Cerebellum (tissue), 4 donors: ENCODE measurements at places on chromosomes 3 and 15. TPM values are rescaled to one million over a fixed set of nuclear protein-coding genes. Genes with fewer than 3 reads are reported as not detected.
A peak's percentile ranks its signal among the peaks of the same experiment; 100 is the strongest.

The CCR8 gene
- total RNA-seq: not detected

The TRIM42 gene
- total RNA-seq: not detected

The STAB1 gene
- total RNA-seq: 19.8 TPM

The PLSCR5 gene
- not detected for total RNA-seq

DNA sequence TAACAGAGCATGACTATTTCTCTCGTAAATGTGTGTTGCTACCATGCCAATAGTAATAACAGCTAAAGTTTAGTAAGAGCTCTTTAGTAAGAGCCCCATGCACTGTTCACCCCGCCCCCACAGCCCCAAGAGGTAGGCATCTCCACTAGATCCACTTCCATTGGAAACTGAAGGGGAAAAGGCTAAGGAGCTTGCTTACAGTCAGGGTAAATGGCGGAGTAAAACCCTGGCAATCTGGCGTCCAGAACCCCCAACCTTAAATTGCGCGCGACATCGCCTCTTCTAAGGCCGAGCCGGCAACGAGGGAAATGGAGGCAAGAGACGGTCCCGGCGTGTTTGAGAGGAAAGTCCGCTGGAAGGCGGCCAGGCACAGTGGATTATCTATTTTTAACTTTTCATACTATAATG lies 654 bp upstream of the C3orf38 start:
- DNase-seq: no peak

- DNase-seq: no peak
Observed at GRCh38 chr3:141729240-141729639, 8.9 kb upstream of the RNF7 start.

- DNase-seq: no peak
Observed at GRCh38 chr3:136694321-136694720, 57.9 kb downstream of the STAG1 start.

GRCh38 chr3:29382409-29382808 lies 101.5 kb downstream of the RBMS3 start:
- DNase-seq: no peak

DNA sequence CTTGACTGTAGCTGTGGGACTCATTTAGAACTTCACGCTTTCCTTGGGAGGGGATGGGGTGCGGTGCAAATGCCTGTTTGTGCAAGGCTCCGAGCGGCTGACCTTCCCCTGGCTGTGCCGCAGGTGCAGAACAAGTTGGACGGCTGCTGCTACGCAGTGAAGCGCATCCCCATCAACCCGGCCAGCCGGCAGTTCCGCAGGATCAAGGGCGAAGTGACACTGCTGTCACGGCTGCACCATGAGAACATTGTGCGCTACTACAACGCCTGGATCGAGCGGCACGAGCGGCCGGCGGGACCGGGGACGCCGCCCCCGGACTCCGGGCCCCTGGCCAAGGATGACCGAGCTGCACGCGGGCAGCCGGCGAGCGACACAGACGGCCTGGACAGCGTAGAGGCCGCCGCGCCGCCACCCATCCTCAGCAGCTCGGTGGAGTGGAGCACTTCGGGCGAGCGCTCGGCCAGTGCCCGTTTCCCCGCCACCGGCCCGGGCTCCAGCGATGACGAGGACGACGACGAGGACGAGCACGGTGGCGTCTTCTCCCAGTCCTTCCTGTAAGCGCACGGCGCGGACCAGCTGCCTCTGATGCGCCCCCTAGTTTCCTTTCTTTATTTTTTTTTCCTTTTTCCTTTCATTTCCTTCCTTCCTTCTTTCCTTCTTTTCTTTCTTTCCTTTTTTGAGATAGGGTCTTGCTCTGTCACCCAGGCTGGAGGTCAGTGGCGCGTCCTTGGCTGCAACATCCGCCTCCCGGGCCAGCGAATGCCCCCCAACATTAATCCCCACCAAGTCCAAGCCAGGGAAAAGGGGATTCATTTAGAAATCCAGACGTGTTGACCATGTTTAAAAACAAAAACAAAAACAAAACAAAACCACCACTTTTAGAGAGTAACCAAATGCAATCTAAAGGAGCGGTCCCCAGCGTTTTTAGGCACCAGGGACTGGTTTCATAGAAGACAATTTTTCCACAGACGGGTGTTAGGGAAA lies 42.7 kb downstream of the EIF2AK4 start:
- DNase-seq: peak; percentile 86

- DNase-seq: no peak
Observed at GRCh38 chr15:78148392-78149067, 632 bp upstream of the IDH3A start.

- DNase-seq: no peak
Observed at GRCh38 chr3:191348098-191348497, 17.8 kb upstream of the UTS2B start.

DNA sequence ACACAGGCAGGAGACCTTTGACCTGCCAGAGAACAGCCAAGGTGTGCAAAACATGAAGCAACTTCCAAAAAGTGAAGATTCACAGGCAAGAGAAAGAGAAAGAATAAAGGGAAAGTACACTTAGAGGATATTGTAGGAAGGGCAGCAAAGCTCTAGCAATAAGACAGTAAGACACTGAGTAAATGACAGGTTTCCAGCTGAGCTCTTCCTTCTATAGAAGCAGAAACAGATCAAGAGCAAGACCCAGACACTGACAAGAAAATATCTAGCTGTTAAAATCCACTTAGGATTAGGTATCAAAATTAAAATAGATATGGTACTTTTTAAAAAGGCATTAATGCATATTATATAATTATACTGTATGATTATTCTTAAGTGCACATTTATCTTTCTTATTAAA lies 333.4 kb downstream of the RAP2B start:
- DNase-seq: no peak

- DNase-seq: no peak
Observed at GRCh38 chr15:79522656-79523055, 90.5 kb downstream of the MINAR1 start.

GRCh38 chr15:28043691-28044091 lies 55.4 kb downstream of the OCA2 start:
- DNase-seq: peak; percentile 41

GRCh38 chr15:77033417-77033728 lies 37.5 kb downstream of the TSPAN3 start:
- DNase-seq: no peak

- DNase-seq: no peak
Observed at GRCh38 chr3:113086560-113087461, 96.0 kb downstream of the GTPBP8 start.

- DNase-seq: no peak
Observed at GRCh38 chr3:183819831-183820230, 5.5 kb downstream of the MAP6D1 start.

DNA sequence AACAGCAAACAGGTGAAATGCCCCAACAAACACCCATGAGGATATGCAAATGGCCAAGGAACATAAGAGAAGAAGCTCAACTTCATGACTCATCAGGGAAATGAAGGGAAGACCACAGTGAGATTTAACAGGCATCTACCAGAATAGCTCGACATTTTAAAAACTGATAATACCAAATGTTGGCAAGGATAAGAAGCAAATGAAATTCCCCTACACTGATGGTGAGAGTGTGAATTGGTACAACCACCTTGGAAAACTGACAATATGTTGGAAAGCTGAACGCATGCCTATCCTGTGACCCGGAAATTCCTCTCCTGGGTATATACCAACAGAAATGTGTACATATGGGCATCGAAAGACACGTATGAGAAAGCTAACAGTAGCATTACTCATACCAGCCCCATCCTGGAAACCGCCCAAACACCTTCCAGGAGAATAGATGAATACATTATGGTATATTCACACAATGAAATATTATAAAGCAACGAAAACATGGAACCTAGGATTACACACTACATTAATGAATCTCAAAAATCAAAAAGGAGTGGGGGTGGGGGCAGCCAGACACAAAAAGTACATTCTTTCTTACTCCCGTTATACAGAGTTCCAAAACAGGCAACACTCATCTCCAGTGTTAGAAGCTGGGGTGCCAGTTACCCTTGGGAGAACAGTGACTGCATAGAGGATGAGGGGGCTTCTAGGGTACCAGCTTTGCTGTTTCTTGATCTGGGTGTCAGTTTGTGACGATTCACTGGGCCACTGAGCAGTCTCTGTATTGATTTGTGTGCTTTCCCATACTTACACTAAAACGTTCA lies 16.9 kb downstream of the RFTN1 start:
- DNase-seq: no peak

- no peak for DNase-seq
Observed at GRCh38 chr15:70063980-70064379, 33.7 kb downstream of the TLE3 start.

- no peak for DNase-seq
Observed at GRCh38 chr3:16675805-16676204, 70.6 kb upstream of the DAZL start.

DNA sequence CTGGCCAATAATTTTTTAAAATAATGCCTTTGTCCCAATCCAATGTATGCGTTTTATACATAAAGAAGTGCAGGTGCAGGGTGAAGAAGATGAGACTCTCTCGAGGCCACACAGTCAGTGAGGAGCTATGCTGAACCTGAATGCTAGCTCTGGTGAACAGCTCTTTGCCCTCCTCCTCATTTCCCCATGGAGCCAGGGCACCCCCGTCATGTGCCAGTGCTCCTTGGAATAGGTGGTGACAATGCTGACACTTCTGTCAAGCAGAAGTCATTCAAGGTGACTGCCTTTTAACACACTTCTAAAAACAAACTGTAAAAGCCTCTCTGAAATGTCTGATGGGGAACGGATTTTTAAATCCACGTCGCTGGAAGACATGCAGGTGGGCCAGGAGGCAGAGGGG lies 162.4 kb upstream of the WNT5A start:
- no peak for DNase-seq

GRCh38 chr3:156416846-156417558 lies 137.9 kb downstream of the SSR3 start:
- no peak for DNase-seq

DNA sequence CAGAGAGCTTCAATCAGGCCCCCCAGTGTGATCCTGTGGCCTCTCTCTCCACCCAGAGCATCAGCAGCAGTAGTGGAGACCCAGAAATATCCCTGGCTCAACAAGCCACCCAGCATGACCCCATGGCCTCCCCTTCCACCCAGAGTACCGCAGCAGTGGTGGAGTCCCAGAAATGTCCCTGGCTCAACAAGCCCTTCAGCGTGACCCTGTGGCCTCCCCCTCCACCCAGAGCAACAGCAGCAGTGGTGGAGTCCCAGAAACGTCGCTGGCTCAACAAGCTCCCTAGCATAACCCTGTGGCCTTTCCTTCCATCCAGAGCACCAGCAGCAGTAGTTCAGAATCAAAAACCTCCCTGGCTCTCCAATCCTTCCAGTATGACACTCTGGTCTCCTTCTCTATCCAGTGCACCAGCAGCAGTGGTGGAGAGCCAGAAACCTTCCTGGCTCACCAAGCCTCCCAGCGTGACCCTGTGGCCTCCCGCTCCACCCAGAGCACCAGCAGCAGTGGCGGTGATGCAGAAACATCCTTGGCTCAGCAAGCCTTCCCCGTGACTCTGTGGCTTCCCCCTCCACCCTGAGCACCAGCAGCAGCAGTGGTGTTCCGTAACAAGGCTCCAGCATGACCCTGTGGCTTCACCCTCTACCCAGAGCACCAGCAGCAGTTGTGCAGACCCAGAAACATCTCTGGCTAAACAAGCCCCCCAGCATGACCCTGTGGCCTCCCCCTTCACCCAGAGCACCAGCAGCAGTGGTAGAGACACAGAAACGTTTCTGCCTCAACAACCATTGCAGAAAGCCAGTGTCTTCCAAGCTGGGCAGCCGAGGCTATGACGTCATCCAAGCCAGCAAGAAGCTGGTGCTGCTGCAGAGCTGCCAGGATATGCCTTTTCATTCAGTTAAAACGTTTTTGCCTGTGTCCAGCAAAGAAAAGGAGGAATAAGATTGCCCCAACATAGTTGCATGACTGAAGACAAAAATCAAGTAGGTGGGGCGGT lies 61.3 kb upstream of the TAMM41 start:
- peak; percentile 89 for DNase-seq
